ENCODE measurements at places on chromosomes 1 and 21.

DNA sequence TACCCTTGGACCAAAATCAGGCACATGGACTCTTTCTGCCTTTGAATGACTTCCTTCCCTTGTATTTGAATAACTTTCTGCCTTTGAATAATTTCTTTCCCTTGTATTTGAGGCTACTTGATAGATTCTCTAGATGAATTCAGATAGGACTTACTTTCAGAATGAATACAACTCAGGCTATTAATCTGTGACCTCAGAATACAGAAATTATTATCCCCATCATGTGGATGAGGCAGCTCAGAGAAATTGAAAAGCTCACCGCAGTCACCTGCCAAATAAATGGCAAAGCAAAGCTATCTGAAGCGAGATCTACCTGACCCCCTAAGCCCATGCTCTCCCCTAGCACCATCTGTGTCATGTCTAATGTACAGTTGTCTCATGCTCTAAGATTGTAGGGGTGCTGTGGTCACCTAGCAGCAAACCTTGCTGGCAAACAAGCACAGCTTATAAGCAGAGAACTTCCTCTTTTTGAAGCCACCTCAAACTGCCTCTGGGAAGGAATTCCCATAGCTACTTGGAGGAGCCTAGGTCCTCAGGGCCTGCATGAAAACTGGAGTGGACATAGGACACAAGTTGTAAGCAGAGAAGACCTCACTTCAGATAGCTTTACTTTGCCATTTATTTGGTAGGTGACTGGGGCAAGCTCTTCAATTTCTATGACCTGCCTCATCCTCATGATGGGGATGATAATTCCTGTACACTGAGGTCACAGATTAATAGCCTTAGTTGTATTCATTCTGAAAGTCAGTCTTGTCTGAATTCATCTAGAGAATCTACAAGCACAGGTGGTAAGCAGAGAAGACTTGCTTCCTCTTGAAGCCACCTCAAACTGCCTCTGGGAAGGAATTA is 66.1 kb downstream of the FASLG start:
- no peak for DNase-seq

DNA sequence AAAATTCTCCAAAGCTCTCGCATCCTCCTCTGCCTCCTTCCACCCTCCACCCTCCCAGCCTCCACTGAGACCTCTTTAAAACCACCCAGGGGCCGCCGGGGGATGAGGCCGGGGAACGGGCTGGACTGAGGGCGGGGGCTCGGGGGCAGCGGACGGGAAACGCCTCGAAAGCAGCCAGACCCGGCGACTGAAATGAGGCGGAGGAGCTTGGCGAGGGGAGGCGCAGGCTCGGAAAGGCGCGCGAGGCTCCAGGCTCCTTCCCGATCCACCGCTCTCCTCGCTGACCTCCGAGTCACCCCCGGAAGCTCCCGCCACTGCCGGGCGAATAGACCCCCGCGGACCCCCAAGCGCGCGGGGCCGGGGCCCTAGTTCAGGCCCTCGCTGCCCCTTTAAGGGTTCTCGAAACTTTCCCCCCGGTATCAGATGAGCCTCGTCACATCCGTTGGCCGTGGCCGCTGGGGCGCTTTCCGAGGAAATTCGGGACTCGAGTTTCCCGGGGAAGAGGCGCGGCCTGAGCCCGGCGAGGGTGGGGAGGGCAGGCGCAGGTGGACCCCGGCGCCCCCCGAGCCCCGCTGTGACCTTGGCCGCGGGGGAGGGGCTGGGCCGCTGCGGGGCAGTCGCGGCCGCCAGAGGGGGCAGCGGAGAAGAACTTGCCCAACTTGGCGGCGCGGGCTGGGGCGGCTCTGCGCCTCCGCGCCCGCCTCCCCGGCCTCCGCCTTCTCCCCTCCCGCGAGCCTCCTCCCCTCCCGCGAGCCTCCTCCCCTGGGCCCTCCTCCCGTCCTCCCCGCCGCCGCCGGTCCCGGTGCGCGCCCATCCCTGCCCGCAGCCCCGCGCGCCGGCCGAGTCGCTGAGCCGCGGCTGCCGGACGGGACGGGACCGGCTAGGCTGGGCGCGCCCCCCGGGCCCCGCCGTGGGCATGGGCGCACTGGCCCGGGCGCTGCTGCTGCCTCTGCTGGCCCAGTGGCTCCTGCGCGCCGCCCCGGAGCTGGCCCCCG is at the start of gene BACE2:
Gene BACE2 (plus strand): TSS at position 813 of the 995 bp plus-strand sequence. CDS start 104 bp downstream, at position 917.
- peak; percentile 73 for DNase-seq

DNA sequence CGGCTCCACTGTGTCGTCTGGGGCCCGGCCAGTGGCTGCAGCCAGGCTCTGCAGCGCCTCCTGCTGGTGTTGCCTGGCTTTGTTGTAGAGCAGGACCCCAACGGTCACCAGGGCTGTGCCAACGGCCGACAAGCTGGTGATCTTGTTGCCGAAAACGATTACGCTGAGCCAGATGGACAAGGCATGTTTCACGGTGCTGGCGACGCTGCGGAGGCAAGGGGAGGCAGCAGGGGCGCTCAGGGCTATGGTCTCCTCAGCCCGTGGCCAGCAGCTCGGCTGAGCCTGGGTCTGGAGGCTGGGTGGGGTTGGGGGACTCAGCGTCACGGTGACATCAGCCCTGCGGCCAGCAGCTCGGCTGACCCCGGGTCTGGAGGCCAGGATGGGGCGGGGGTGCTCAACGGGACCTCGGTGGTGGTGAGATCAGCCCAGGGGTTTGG is 7.0 kb upstream of the CDK11B start:
- DNase-seq, result no peak

DNA sequence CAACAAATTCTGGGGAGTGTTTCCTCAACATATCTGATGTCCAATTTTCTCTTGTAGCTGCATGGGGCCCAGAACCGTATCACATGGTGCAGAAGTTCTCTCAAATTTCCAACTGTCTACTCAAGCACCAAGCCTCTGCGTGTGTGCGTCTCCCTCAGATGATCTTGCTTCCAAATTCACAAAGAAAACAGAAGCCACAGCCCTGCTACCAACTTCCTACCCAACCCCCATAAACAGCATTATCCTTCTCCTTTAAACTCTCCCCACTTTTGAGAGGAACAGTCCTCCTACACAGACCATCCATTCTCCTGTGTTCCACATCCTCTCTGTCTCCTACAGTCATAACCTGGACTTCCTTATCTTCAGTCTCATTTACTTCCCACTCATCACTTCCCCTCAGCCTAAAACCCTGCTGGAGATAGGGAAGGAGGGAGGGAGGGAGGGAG is 354.1 kb downstream of the SMYD3 start:
- DNase-seq, result no peak

GRCh38 chr1:41712695-41713094 is 206.0 kb downstream of the HIVEP3 start:
- peak; percentile 75 for DNase-seq

GRCh38 chr1:206909161-206909882 is 12.1 kb downstream of the IL24 start:
- no peak for DNase-seq

Data from substantia nigra (tissue), 51 donors.